Left renal cortex interstitium (tissue), 4 donors: ENCODE measurements at places on chromosomes 3 and 15.

- DNase-seq, result no peak
These were observed 17.8 kb downstream of the STIMATE start for GRCh38 chr3:52879581-52879980.

DNA sequence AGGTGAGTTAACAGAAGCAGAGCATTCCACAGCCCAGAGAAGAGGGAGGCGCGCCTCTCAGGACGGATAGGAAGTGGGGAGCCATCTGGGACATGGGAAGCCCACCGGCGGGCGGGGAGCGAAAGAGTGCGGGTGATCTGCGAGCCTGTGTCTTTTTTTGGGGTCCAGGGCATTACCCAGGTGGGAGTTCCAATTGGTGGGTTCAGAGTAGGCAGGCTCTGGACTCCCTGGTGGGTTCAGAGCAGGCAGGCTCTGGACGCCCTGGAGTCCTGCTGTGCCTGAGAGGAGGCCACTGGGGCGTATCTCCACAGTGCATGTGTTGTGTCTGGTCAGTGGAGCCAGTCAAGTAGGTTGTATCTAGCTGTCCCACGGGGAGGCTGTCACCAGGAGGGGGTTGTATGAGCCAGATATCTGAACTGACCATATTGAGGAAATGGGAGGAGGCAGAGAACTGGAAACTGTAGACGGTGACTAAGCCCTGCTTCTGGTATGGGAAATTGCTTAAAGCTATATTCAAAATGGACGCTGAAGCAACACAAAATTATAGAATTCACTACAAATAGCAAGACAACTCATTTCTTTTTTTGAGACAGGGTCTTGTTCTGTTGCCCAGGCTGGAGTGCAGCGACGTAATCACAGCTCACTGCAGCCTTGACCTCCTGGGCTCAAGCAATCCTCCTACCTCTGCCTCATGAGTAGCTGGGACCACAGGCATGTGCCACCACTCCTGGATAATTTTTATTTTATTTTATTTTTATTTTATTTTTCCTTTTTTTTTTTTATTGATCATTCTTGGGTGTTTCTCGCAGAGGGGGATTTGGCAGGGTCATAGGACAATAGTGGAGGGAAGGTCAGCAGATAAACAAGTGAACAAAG, 34.5 kb upstream of the CHST2 start:
- no peak for DNase-seq

DNA sequence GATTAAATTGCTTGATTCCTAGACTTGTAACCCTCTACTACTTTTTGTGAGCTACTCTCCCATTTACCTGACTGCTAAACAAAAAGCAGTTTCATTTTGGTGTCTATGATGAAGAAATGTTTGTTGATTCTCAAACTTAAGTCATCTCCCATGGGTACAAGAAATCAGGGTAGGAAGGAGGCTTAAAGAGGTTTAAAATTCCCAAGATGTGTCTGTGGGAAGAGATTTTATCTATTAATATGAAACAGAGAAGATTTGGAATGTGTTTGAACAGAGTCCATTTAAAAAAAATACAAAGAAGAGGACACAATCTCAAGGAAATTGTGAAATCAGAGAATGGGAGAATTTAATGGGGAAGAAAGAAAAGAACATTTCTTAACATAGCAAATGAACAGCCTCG, 14.8 kb downstream of the P3H2 start:
- DNase-seq, result no peak

- no peak for DNase-seq
These were observed 6.3 kb downstream of the TSEN2 start for GRCh38 chr3:12490547-12490946.

- no peak for DNase-seq
These were observed 420.4 kb downstream of the ROBO2 start for GRCh38 chr3:77460326-77460725.

DNA sequence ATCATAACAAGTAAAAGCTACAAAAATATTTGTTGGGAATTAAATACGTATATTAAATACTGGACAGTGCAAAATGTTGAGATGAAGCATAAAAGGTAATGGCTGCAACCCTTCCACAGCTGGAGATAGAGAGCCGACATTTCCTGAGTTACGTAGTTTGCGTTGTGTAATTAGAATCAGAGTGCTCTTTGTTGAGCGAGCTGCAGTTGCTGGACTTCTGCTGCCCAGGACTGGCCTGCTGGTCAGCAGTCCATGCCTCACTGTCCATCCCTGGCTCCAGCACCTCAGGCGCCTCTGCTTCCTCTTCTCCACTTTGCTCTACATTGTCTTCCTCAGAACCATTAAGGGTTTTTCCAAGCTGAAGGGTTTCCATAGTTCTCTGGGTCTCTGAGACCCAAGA, 28.4 kb upstream of the SHC4 start:
- DNase-seq, result no peak

GRCh38 chr3:105385819-105386508, 19.3 kb downstream of the ALCAM start:
- DNase-seq, result no peak

GRCh38 chr3:153439780-153440179, 277.8 kb downstream of the RAP2B start:
- no peak for DNase-seq

- no peak for DNase-seq
These were observed 14.1 kb downstream of the MBNL1 start for GRCh38 chr3:152282813-152283212.

DNA sequence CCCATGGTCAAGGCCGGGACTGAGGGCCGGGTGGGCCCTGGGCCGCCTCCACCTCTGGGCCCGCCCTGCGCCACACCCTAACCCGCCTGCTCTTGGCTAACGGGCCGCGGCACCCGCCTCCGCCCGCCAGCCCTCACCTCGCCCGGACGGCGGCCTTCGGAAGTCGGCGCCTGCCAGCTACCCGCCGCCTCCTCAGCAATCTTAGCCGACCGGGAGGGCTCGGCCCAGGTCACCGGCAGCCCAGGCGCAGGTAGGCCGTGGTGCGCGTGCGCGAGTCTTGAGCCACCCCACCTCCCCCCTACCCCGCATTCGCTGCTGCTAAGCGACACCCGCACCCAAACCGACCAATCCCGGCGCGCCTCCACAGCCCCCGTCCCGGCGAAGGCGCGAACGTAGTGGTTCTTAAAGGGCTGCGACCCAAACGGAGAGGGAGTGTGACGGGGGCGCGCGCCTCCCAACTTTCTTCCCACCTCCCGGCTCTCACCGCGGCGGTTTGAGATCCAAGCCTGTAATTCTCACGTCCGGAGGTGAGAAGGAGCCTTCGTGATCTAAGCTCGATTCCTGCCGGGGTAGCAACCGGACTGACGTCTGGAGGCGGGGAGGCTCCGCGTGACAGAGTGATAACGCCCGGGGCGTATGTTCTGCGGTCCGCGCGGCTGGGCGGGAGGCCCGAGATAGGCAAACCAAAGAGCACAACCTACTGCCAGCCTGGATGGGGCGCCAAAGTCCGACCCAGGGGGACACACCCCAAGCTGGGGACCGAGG, at the start of gene SEC22C:
SEC22C (minus strand) TSS at position 259 of the 765 bp plus-strand sequence. CDS start 12,921 bp downstream, outside the sequence.
- peak; percentile 82 for DNase-seq

GRCh38 chr3:180433152-180433551, 168.8 kb upstream of the TTC14 start:
- DNase-seq, result no peak

DNA sequence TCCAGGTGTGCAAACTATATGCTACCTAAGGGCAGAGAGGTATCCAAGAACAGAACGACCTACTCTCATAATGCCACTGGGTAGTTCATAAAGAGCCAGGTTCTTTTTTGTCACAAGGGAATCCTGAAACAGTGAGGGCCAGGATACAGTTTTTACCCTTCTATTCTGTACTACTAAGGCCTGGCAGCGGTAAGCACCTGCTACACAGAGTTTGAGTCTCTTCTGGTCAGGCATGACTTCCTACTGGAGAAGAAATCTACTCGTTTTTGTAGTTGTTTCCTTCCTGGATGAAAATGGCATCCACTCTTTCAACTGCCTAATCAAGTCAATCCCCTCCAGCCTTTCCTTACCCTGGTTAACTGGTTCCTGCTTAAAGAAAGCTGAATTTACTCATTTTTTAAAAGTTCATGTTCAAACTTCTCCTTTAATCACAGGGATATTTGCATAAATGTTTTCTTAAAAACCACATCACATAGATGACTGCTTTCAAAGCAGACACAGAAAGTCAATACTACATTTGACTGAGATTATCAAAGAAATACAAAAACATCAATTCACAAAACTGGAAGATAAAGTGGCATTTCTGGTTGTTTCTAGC, 40.0 kb downstream of the MAP4 start:
- no peak for DNase-seq

- no peak for DNase-seq
These were observed 463.1 kb downstream of the FHIT start for GRCh38 chr3:60788185-60788584.

- DNase-seq, result no peak
These were observed 19.0 kb upstream of the DIPK2A start for GRCh38 chr3:143952569-143953072.

- no peak for DNase-seq
These were observed 57.4 kb upstream of the PPARG start for GRCh38 chr3:12231431-12231830.

- DNase-seq, result no peak
These were observed 11.3 kb downstream of the DNAAF4 start for GRCh38 chr15:55496716-55497115.

- DNase-seq, result no peak
These were observed 128.8 kb downstream of the FRMD5 start for GRCh38 chr15:44066211-44066827.

DNA sequence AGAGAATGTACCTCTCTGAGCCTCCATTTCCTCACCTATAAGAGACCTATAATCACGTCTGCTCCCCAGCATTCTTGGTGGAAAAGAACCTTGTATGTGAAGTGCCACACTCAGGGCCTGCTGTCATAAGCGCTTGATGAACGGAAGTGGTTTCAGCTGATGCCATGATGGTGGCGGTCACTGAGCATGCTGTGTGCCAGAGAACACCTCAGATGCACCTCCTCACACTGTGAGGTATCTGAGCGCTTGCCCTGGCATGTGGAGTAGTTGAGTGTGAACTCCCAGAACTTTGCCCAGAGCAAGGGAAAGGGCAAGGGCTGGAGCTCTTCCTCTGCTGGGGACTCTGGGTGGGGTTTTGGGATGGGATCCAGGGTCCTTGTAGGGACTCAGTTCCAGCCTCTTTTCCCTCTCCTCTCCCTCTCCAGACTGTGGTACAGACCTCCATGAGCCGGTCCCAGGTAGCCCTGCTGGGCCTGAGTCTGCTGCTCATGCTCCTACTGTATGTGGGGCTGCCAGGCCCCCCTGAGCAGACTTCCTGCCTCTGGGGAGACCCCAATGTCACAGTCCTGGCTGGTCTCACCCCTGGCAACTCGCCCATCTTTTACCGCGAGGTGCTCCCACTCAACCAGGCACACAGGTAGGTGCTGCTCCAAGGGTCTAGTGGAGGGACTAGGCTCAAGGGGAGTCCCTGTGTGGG, 2.7 kb downstream of the ABHD14A start:
- no peak for DNase-seq

- DNase-seq, result no peak
These were observed 1.2 kb upstream of the DAZL start for GRCh38 chr3:16606398-16606797.

DNA sequence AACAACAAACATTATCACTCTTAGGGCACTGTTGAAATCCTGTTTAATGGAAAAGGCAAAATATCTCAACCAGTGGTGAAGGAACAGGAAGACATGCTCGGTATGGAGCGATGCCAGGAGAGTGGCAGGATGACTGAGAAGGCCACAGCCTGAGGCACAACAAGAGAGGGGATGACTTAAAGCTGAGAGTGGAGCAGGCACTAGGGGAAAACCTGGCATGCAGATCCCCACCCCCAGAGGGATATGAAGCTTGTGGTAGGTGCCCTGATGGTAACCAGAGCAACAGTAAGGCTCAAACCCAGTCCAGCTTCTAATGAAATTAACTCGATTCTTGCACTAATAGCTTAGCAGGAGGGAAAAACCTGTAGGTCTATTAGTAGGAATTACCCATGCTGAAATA, 40.4 kb downstream of the LYSMD4 start:
- DNase-seq, result no peak

GRCh38 chr15:98530570-98530969, 117.8 kb upstream of the IGF1R start:
- DNase-seq, result no peak

DNA sequence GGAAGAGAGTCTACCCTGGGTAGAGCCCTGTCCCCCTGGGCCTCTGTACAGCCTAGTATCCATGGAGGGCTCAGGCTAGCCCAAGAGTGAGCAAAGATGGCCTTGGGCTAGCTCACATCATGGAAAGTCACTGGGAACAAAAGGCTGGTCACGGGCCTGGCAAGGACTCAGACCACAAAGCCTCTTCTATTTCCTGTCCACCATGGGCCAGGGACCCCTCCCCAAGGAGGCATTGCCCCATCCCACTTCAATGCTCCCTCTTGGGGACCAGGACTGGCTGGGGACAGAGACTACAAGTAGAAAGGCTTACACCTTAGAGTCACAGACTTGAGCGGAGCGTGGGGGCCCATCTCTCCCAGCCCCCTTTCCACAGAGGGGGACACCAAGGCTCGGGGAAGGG, 16.9 kb downstream of the DUSP7 start:
- DNase-seq, result no peak

DNA sequence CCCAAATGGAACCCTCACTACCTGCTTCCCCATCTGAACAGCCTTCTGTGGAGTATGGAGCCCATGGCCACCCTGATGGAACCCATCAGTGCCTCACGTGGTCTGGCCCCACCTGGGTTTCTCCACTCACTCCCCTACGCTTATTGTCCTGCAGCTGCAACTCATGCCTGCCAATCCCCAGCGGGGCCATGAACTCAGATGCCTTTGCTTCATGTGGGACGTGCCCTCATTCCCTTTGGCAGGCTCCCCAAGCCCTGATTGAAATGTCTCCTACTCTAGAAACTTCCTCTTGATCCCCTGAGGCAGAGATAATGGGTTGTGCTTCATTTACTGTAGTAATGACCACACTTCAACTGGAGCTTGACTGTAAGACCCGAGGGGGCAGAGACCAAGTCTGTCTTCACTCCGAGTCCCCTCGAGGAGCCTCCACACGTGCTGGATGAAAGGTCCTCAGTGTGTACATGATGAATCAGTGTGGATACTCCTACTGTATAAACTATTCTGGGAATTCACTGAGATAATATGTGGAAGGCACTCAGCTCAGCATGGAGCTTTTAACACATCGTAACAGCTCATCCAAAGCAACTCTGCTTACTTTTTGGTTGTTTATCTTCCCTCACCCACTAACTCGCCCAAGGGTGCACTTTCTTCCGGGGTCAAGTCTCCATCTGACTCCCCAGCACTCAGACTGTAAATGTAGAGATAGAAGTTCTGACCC, 232.8 kb upstream of the BHLHE40 start:
- no peak for DNase-seq

GRCh38 chr3:65678516-65678915, 360.2 kb downstream of the MAGI1 start:
- no peak for DNase-seq

- no peak for DNase-seq
These were observed 52.8 kb downstream of the RASA2 start for GRCh38 chr3:141539431-141540187.
